ENCODE measurements at places on chromosomes 3 and 15.
A peak's percentile ranks its signal among the peaks of the same experiment; 100 is the strongest.

DNA sequence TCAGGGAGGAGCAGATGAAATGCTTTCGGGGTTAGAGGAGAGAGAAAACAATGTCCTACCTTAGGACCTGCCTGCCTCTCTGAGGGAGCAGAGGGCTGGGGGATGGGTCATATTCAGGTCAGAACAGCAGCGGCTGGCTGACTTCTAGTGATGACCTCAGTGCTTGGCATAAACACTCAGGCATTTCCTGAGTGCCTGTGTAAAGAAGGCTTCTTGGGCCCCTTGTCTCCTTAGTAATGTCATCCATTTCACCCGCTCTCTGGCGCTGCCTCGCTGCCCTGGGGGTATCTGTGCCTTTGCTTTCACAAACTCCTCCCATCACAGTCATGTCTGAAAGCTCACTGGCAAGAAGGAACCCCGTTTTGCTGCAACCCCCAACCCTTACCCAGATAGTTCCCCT is 82.9 kb upstream of the GSK3B start:
- no peak for DNase-seq

GRCh38 chr15:36877796-36878683 is 222.3 kb downstream of the MEIS2 start:
- DNase-seq, result no peak

GRCh38 chr3:36707623-36708409 is 56.5 kb downstream of the DCLK3 start:
- DNase-seq, result peak; percentile 64

- DNase-seq, result no peak
Observed at GRCh38 chr3:99909714-99910495, 92.2 kb downstream of the CMSS1 start.

- no peak for DNase-seq
Observed at GRCh38 chr3:851098-851790, 241.6 kb upstream of the CNTN6 start.

All from K562 (cell line).